ENCODE measurements at places on chromosomes 5 and 9.

DNA sequence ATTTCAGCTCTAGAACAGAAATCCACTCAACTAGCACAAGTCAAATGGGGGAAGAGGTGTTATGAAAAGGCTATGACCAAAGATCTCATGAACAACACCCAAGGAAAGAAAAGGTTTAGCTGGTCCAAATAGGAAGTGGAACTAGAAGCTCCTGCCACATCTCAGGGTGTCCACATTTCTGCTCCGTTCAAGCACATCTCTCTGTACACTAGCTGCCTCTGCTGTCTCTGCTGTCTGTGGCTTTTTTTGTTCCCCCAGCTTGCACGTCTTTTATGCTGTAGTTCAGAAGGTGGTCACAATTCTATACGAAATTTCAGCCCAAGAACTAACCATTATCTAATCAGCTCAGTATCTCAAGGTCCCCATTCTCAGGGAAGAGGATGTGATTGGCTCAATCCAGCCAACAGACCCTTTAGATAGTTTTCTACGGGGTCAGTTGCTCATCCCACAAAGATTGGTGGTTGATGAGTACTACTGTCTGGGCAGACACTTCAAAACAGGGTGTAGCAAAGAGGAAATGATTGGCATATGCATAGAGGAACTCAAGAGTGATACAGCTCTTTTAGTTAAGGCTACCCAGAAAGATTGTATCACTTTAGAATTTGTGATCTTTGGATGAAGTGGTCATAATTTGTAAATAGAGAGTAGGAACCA, 44.0 kb downstream of the FANCC start:
- no peak for DNase-seq

GRCh38 chr5:83169571-83170337, 92.4 kb downstream of the XRCC4 start:
- DNase-seq = no peak

- no peak for DNase-seq
Measured at GRCh38 chr5:60687927-60688720, 11.8 kb downstream of the DEPDC1B start.

- DNase-seq = no peak
Measured at GRCh38 chr5:172740428-172741205, 30.4 kb downstream of the DUSP1 start.

- no peak for DNase-seq
Measured at GRCh38 chr9:105148328-105149006, 96.0 kb upstream of the SLC44A1 start.

DNA sequence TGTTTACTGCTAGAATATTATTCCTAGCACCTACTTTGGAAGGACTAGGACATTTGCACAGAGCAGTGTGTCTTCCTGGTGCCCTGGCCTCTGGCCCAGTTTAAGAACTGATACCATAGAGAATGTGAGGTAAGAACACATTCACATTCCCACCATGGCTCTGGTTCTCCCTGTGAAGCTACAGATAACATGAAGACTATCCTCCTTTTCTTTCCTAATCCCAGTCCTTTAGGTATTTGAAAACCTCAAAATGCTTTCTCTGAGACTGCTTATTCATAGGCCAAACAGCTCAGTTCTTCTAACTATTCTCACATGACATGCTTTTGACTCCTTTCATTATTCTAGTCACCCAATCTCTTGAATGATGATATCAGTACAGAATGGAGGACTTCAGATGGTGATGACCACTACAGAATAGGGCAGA, 11.9 kb downstream of the FAM219A start:
- DNase-seq = no peak

GRCh38 chr9:114830546-114830945, 24.7 kb upstream of the TNFSF15 start:
- DNase-seq = no peak

GRCh38 chr5:103211576-103212561, 46.7 kb upstream of the MACIR start:
- DNase-seq = no peak

- no peak for DNase-seq
Measured at GRCh38 chr9:7095058-7095457, 337.3 kb downstream of the KDM4C start.

GRCh38 chr5:102867992-102868662, 113.0 kb downstream of the PAM start:
- DNase-seq = no peak

- peak; percentile 69 for DNase-seq
Measured at GRCh38 chr5:159458217-159458711, 128.0 kb upstream of the IL12B start.

GRCh38 chr9:117719161-117719920, 15.1 kb downstream of the TLR4 start:
- no peak for DNase-seq

DNA sequence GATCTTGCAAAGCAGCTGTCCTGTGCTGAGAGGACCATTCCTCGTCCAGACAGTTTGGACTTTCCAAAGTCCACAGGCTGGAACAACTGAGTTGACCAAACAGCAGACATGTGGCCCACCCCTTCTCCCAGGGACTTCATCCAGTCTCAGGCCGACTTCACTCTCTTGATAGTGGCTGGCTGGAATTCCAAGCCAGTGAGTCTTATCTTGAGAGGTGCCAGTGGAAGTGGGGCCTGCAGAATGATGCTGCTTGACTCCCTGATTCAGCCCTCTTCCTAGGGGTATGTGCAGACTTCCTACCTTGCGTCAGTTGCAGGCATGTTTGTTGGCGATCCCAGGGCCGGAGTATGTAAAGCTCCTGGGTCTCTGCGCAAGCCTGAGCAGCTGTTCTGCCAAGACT, 131.4 kb upstream of the TSLP start:
- DNase-seq = no peak

GRCh38 chr5:168153263-168153875, 138.1 kb upstream of the WWC1 start:
- no peak for DNase-seq
